ENCODE measurements at places on chromosomes 2 and 18.

GRCh38 chr18:10919851-10920250 lies 229.5 kb downstream of the PIEZO2 start:
- DNase-seq = no peak

- DNase-seq = no peak
Observed at GRCh38 chr18:25349131-25349925, 2.6 kb downstream of the ZNF521 start.

- DNase-seq = no peak
Observed at GRCh38 chr2:225640550-225640949, 241.0 kb downstream of the NYAP2 start.

GRCh38 chr2:20077411-20077940 lies 26.0 kb upstream of the LAPTM4A start:
- DNase-seq = no peak

GRCh38 chr18:10308154-10308553 lies 146.3 kb upstream of the APCDD1 start:
- DNase-seq = no peak

DNA sequence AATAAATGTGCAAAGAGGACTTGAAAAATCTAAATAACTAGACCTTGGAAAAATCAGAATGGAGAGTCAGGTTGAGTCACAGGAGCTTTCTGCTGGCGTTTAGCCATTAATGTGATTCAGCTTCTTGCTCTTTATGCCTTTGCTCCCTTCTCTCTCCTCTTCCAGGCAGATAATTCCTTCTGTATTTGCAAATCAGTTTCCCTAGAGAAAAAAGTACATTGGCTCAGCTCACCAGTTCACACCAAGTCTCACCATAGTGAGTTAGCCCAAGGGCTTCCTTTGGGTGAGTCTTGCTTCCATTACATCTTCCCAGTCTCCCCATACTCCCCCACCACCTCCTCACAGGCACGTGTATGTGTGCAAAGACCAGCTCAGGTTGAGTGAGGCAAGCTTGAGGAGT lies 73.6 kb downstream of the CYBRD1 start:
- no peak for DNase-seq

GRCh38 chr2:66985906-66986305 lies 411.2 kb upstream of the ETAA1 start:
- DNase-seq = no peak

Data from HuH-7.5 (cell line).